ENCODE measurements at places on chromosomes 11 and 22.
A peak's percentile ranks its signal among the peaks of the same experiment; 100 is the strongest.

DNA sequence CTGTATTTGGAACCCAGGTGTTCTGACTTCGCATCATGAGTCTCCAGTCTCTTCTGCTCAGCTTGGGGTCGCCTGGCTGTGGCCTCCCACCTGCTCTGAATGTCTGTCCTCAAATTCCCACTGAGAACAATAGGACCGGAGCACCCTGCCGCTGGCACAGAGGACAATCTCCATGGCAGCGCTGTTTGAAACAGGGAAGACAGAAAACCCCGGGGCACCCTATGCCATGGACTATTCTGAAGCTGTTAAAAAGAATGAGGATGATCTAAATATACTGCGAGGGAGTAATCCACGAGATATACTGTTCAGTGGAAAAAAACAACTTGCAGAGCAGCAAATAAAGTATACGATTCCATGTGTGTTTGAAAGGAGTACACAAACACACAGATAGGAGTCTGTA is 415.6 kb upstream of the NARS2 start:
- no peak for DNase-seq

- no peak for DNase-seq
Measured at GRCh38 chr22:32855045-32855756, 53.7 kb downstream of the TIMP3 start.

DNA sequence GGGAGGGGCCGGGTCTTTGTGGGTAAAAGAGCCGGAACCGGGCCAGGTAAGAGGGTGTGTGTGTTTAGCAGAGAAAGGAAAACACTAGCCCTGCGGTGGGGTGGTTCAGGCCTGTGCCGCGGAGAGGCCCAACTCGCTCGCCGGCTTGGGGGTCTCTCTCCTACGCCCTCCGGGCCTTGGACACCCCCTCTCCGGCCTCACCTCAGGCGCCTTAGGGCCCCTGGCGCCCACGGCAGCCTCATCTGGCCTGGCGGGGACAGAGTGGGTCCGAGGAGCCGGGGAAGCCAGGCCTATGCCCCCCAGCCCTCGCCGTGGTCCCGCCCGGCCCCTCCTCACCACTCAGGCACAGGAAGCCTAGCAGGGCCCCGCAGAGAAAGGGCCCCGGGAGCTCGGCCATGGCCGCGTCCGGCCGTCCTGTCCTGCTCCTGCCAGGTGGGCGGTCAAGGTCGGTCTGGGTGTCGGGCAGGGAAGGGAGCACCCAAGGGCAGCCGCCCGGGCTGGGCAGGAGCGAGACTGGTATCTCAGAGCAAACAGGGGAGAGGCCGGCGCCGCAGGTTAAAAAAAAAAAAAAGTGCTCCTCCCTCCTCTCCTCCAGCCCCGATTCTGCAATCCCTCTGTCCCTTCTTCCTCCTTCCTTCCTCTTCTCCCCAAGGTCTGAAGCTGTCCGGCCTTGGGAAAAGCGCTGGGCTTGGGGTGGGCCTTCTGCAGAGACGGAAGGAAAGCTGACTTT is at the start of gene VSIG2:
TSS of gene VSIG2 (minus strand) at position 515 of the 730 bp plus-strand sequence. CDS start at position 397, 118 bp downstream.
- no peak for DNase-seq

DNA sequence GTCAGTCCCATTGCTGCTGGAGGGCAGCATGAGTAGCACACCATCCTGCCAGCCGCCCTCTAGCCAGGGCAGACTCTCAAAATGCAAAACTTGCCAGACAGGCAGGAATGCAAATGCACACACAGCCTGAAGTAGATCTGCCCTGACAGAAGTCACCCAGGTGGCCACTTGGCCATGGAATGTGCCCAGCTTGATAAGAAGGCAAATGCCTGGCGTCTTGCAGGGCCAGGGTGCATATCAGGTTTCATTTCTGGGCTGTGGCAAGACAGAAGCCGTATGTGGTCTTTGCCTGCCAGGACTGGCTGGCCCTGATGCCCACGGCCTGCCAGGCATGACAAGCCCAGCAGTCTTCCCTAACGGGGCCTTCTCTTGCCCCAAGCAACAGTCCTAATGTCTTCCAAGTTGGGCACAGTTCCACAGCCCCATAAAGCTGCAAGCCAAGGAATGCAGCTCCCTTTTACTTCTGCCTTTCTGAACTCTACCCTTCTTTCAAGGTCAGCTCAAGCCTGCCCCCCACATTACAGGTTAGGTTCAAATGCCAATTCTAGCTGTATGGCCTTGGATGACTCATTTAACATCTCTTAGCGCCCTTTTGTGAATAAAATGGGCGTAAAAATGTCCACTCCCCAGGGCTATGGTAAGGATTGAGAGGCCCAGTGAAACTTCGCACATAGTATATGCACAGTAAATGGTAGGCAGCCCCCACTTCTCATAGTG is 29.7 kb downstream of the POU2AF3 start:
- no peak for DNase-seq

- no peak for DNase-seq
Measured at GRCh38 chr11:120522736-120523135, 11.2 kb downstream of the GRIK4 start.

GRCh38 chr11:44601471-44602370 is 36.3 kb downstream of the CD82 start:
- no peak for DNase-seq

DNA sequence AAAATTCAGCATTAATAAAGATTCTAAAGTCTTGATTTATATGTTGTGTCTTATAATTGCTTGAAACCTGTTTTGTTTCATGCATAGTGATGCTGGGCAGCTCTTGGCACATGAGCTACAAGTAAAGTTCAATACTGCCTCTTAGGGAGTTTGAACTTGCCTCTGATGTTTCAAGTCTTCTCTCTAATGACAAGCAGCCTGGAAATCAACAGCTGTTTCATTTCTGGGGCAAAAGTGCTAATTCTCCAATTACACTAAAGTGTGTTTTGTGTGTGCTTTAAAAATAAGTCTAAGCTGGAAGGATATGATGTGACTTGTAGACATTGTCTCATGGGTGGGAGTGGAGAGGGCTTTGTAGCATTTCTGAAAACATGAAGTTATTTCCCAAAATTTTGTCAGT is 23.7 kb upstream of the SESN3 start:
- DNase-seq = no peak

GRCh38 chr11:74673693-74674360 is 57.4 kb downstream of the CHRDL2 start:
- DNase-seq = no peak

GRCh38 chr11:86900162-86900561 is 55.0 kb downstream of the FZD4 start:
- DNase-seq = no peak

- DNase-seq = no peak
Measured at GRCh38 chr11:13672576-13673210, 4.2 kb downstream of the FAR1 start.

DNA sequence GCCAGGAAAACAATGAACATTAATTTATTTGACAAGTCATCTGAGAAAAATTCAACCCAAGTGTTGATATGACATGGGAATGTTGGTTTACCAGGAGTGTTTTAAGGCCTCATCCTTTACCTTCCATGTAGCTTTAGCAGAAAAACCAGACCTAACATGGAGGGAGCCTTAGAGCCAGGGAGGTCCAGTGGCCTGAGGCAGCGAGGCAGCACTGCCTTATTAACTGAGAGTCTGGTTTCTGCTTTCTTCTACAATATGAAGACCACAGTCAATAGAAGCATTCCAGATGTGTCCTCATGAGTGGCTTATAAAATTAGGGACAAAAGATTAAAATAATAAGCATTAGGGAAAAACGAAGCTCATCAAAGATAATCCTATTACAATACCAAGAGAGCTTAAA is 61.5 kb downstream of the DKK3 start:
- DNase-seq = no peak

GRCh38 chr11:66014804-66015453 is 3.1 kb downstream of the CST6 start:
- no peak for DNase-seq

GRCh38 chr11:61254403-61255025 is 13.5 kb downstream of the PGA5 start:
- peak; percentile 26 for DNase-seq

DNA sequence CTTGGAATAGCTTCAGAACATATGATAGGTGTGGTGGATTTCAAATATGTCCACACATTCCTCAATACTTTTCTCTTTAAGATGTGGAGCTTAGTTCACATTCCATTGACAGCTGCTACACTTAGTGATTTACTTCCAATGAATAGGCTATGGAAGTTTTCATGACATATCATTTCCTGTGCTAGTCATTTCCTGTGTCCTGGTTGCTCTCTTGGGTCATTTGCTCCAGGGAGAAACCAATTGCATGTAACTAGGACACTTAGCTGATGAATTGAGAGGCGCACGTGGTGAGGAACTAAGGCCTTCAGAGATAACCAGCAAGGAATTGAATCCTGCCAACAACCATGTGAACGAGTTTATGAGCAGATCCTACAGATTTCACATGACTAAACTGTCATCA is 120.9 kb downstream of the SLC17A6 start:
- DNase-seq = no peak
